Fibroblast of skin of left quadriceps (primary cell): ENCODE measurements at places on chromosomes 7 and 10.
A peak's percentile ranks its signal among the peaks of the same experiment; 100 is the strongest.

- DNase-seq: no peak
These were observed at the start of gene GSTO1 for GRCh38 chr10:104254493-104255310. Gene GSTO1, plus strand, starts transcription at chr10:104254892. Its CDS starts 37 bp downstream, at chr10:104254929.

DNA sequence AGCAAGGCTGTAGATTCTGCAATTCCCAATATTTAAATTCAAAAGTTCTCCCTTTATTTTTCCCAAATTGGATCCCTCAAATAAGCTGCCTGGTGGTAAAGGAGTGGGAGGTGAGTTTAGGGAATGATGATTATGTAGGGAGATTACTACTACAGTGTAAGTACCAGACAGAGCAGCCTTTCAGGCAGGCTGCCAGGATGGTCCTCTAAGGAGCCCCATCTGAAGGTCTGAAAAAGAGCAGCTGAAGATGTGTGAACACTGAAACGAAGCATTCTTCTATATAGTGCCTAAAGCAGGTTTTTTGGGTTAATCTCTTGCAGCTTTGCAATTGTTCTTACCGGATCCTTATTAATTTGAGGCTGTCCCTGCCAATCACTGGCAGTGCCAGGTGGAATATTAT is 84.7 kb downstream of the CREB5 start:
- no peak for DNase-seq

- no peak for DNase-seq
These were observed 18.5 kb downstream of the KNDC1 start for GRCh38 chr10:133178357-133179127.

GRCh38 chr7:35241884-35242283 is 12.0 kb downstream of the TBX20 start:
- no peak for DNase-seq

- DNase-seq: no peak
These were observed 51.3 kb upstream of the SEPTIN7 start for GRCh38 chr7:35749556-35749955.

DNA sequence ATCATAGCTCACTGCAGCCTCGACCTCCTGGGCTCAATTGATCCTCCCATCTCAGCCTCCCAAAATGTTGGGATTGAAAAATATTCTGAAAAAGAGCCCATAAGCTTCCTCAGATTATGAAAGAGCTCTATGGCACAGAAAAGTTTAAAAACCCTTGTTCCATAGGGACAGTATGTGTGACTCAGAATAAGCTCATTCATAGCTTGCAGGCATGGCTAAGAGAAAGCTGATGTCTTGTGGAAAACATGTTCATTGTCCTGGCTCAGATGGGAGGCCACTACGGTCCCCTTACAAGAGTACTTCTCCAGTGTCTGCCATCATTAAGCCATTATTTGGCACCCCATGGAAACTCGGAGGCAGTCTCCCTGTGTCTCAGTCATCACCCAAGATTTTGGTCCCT is 64.0 kb downstream of the CCDC3 start:
- DNase-seq: no peak

- no peak for DNase-seq
These were observed 95.5 kb downstream of the CELF2 start for GRCh38 chr10:11113156-11113555.

DNA sequence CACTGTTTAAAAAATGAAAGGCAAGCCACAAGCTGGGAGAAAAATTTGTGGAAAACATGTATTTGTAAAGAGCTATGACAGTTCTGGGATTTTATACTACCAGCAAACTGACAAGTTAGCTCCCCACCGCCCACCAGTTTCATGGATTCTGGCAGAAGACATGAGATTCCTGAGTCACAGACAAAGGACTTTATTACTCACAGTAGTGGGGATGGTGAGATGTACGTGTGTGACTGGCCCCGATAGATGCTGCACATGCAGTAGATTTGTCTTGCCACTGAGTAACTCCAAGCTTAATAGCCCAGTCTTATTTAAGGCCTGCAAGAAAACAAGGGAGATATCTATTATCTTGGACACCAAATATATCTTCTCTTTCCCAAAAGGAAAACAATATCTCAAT is 281.7 kb downstream of the AHR start:
- peak; percentile 70 for DNase-seq

DNA sequence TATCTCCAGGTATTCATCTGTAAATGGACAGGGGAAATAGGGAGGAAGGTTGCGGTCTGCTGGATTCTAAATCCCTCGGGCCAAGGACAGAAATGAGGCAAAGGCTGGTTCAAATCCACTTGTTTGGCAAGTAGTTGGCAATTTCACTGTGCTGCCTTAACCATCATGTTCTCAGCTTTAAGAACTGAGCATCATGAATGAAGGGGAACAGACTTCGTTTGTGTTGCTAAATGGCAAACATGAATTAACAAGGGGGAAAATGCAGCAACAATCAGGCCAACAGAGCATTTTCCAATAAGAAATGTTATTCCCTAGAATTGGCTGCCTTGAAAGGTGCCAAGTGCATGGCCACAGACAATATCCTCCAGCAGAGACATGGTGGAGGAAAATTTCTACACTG is 36.9 kb downstream of the PARD3 start:
- no peak for DNase-seq

GRCh38 chr10:17906002-17906401 is 45.7 kb upstream of the SLC39A12 start:
- DNase-seq: no peak

GRCh38 chr7:45923818-45924217 is 2.7 kb upstream of the IGFBP3 start:
- DNase-seq: no peak

GRCh38 chr10:93916257-93917063 is 22.7 kb downstream of the SLC35G1 start:
- DNase-seq: no peak

GRCh38 chr10:97564776-97565175 is 7.8 kb upstream of the ANKRD2 start:
- no peak for DNase-seq

DNA sequence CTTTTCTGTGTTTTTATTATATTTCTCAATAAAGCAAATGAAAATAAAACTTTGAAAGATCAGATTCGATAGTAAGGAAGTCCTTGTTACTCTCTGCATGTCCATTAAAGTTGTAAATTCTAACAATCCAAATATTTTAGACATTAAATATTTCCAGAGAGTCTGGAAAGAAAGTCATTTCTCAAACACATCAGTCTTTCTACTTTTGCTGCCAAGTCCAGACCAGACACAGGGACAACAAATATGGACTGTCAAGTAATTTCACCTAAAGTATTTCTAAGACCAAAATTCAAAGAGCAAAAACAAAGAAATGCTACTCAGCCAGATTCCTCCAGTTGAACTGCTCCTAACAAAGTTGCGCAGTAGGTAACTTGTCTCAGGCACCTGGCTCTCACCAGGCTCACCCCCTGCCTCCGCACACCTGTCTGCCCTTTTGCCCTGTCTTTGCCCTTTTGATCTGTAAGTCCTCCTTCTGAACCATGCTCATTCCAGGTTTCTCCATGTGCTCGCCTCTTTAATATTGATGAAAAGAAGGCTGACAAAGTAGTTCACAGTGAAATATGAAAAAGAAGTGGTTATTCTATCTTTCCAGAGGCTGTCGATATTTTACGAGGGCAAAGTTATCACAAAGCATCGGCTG is 300.5 kb downstream of the C7orf25 start:
- DNase-seq: no peak

DNA sequence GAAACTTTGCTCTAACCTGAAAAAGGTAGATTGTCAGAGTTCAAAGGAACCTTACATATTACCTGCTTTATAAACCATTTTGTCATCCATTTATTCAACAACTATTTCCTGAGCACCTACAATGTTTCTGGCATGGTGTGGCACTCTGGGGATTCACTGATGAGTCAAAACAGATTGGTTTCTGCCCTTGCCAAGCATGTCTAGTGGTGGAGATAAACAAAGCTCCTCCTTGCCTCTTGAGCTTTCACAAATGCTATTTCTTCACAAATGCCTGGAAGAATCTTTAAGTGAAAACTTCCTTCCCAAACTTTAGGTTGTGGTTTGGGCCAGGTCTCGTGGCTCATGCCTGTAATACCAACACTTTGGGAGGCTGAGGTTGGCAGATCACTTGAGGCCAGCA is 85.1 kb upstream of the RELN start:
- DNase-seq: no peak

- no peak for DNase-seq
These were observed 289.8 kb downstream of the CACNA2D1 start for GRCh38 chr7:82153776-82154175.

GRCh38 chr7:505171-505570 is 14.5 kb downstream of the PDGFA start:
- no peak for DNase-seq

DNA sequence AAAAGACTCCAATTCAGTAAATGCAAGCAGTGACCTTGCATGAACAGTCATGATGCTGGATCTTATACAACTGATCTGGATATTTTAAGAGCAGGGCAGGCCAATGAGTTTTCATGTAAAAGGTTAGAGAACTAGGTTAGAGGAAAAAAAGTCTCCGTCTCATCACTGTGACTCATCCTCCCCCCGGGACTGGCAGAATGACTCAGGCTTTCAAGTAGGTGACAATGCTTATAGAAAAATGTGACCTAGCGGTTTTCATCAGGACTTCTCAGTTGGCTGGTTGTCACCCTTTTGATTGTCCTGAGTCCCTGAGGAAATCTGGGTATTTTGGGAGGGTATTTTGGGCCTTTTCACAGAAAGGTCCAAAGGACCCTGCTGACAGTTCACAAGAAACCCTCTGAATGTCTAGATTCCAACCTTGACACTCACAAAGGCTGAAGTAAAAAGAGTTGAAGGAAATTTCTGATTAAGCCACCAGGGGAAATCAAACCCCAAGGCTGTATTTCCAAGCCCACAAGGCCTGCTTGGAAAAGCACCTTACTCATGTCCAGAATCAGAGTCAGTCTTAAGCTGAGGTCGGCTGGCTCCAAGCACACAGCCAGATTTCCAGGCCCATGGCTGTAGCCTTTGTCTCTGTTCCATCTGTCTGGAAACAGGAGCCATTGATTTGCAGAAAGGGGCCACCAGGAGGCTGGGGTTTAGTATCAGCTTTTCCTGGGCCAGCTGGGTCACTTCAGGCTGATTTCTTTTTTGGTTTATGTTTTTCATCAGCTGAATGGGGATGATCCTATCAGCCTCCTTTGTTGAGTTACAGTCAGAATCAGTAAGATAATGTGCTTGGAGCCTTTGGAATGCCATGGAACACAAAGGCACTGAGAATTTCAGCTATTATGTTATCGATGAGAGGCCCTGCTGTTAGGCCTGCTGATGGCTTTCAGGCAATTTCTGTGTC is 226.4 kb upstream of the HABP2 start:
- peak; percentile 3 for DNase-seq

DNA sequence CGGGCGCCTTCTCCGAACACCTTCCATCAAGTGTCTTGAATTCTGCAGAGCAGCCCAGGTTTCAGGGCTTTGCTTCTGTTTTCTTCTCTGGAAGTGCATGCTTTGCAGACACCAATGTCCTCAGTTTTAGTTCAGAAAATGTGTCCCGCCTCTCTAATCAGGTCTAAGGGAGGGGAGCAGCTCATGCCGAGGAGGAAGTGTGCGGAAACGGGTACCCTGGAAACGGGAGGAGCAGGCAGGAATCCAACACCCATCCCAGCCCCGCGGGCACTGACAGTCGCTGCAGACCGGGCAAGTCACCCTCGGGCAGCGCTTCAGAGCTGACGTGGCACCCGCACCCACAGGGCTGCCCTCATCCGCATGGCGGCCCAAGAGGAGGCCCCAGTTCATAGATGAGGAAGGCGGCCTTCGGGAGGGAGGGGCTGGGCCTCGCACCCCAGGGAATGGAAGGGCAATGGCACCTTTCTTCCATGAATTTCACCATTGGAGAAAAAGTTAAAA is 338.7 kb downstream of the DNAJB6 start:
- DNase-seq: no peak

GRCh38 chr7:118764221-118764620 is 539.7 kb downstream of the ANKRD7 start:
- DNase-seq: no peak

DNA sequence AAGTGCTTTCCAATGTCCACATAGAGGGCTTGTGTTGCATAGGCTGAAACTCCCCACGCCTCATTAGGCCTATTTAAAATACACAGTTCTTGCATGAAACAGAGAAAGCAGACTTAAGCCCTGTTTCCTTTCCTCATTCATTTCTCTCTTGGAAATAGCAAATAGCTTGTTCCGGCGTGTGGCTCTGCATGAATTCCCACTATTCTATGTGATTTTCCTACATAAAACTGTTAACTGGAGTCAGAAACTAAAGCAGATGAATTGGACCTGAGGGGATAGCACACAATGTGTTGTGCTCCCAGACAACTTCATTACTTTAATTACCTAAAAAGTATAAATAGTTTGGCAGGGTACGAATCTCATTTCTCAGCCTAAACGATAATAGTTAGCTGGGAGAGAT is 981.5 kb downstream of the SORCS1 start:
- no peak for DNase-seq

GRCh38 chr7:108413782-108414492 is 42.3 kb downstream of the NRCAM start:
- no peak for DNase-seq

DNA sequence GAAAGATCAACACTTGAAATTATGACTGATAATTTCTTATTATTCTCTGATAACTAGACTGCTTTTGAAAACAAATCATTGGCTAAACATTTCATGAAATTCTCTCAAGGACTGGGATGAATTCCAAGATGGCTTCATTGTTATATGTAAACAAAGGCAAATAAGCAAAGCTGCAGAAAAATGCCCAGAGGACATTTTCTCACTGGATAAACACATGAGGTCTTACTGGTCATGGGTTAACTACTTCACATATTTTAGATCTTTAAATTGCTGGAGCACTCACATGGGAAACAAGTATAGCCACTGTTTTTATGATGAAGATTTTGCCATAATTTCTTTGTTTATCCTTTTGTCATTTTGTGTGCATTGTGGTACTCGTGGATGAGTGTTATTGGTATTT is 239.1 kb downstream of the PHF14 start:
- no peak for DNase-seq

GRCh38 chr10:76944640-76945039 is 693.0 kb downstream of the KCNMA1 start:
- no peak for DNase-seq

DNA sequence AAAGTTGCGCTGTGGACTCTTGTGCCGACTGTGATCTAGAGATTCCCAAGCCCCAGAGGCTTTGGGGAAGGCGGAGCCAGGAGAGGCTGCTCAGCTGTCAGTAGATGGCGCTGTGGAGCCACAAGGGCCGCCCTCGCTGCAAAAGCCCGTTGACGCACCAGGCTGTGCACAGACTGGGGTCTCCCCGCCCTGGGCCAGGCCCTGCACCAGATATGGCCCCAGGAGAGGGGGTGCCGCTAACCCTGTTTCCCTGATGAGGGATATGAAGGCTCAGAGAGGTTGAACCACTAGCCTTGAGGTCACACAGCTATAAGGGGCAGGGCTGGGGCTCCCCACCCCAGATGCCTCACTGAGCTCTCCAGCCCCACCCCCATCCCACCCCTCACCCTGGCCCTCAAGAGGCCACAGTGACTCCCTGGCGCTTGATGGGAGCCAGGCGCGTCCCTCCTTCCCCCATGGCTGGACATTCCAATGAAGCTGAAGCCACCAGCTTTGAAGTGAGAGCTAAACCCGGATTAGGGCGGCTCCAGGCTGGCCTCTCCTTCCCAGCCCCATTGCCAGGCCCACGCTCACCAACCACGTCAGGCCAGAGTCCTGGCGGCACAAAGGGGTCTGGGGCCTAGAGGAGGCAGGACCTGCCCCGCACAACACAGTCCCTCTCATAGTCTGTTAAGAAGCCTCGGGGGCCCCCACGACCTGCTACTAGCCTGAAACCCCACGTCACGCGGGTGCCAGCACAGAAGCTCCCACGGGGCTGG is 26.4 kb downstream of the MYL10 start:
- DNase-seq: peak; percentile 27

- no peak for DNase-seq
These were observed 774.7 kb downstream of the PCDH15 start for GRCh38 chr10:54026340-54026739.
